Activated T-cell treated with anti-CD3 and anti-CD28 coated beads for 48 hours (primary cell): ENCODE measurements at places on chromosomes 1 and 21.

DNA sequence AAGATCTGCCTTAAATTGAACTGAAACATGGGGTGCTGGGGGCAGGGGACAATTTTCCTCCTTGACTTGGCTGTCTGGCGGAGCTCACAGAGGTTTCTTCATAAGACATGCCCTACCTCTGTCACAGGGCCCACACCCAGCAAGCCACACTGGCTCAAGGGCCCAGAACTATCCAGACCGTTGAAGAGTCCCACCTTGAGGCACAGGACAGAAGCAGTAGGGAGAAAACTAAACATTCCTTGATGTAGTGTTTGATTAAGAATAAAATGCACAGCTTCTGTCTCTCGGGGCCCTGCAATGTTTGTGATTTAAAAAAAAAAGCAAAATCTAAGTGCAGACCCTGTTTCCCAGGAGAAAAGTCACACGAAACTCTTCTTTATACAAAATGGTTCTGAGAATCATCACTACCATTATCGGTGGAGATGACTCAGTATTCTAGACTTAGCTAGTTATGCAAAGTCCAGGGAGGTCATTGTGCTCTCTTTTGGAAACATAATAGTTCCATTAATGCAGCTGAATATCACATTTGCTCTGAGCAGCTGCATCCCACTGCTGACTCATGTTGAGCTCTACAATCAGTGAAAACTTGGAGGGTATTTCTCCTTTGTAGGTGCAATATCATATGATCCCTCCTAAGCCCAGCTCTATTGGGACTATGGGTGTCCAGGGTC is 53.6 kb upstream of the DIRAS3 start:
- DNase-seq = no peak

DNA sequence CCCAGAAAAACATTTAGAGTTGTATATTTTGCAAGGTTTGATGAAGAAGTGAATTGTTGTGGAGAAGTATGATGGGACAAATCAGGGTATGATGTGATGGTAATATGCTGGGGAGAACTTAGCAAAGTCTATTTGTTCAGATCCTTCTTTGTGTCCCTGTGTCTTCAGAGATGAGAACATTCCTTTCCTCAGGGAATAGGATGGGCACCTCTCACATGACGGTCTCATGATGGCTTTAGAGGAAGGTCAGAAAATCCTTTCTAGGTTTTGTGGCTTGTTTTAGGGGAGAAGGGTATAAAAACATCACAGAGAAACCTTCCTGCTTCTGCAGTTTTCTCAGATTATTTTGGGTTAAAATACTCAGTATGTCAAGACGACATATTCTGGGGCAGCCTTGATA is 171.3 kb upstream of the NRIP1 start:
- no peak for DNase-seq

- no peak for DNase-seq
These were observed 48.3 kb upstream of the NCAM2 start for GRCh38 chr21:20949884-20950283.

DNA sequence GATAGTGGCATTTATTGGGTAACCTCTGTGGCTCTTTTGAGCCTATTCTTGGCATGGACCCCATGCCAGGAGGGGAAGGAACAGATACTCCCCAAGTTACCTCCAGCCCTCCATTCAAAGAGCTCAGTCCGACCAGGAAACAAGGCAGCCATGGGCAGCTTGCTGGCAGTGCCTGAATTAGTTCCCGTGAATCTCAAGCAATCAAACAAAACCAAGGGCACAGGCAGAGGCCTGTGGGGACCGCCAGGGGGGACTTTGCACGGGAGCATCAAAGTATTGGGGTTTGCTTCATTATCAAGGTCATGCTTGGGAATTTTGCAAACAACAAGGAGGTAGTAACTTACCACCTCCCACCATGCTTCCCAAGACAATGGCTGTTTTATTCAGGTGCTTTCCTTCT is 81.2 kb upstream of the IFFO2 start:
- DNase-seq = no peak

DNA sequence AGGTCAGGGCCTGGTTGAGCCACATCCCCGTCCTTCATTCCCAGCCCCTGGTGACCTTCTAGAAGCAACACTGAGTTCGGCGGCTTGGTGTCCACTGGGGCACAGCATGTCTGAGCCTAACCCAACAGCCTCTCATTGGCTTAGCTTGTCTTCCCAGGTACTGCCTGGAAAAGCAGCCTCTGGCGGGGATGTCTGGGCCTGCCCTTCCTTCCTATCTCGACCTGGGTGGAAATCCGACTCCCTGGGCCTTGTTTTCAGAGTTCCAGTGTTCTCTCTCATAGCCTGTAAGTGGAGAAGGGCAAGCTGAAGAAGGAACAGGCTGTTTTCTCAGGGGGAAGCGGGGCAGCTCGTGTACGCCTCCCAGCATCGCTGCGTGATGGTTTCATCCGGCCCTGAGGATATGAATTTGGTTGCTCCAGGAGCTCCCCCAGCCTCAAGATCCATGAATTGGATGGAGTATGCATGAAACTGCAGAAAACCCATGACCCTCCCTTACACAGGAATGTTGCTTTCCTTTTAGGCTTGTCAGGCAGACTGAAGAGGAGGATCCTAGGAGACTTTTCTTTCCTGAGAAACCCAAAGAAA is 116.5 kb upstream of the IRF2BP2 start:
- DNase-seq = no peak

DNA sequence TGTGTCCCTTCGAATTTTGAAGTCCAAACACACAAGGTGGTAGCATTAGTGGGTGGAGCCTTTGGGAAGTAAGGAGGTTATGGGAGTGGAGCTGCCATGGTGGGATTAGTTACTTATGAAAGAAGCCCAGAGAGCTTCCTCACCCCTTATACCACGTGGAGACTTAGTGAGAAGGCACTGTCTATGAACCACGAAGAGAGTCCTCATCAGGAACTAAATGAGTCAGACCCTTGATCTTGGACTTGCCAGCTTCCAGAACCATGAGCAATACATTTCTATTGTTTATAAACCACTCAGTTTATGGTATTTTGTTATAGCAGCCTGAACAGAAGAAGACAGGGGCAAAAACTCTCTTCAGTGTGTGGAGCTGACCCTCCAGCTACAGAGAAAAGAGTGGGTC is 259.3 kb upstream of the AJAP1 start:
- DNase-seq = no peak

DNA sequence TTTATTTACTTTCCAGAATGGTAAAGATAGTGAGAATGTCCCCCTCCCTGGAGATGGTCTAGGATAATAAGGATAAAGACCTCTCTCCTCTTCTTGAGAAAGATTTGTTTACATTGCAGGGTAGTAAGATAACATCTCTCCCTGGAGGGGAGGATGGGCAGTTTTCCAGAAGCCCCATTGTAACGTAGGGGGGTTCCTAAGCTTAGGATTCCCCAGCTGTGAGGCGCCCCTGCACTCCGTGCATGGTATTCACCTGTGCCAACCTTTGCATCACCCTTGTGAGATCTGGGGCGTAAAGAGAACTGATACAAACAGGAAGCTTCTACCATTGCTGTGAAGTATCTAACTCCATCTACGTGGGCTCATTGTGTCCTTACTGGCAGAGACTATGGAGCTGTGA is 148.7 kb upstream of the DNAH14 start:
- DNase-seq = no peak

DNA sequence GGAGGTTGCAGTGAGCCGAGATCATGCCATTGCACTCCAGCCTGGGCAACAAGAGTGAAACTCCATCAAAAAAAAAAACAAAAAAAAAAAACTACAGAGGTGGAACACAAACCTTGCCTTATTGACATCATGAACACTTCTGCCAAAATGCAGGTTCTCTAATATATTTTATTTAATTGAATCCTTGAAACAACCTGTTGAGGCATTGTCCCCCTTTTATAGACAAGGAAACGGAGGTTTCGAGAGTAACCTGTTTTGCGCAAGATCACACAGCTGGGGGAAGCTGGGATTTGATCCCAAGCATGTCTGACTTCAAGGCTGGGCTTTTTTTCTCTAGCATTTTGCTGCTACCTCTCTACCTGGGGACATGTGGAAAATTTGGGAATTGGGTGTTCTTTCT is 2.8 kb downstream of the SZRD1 start:
- no peak for DNase-seq

DNA sequence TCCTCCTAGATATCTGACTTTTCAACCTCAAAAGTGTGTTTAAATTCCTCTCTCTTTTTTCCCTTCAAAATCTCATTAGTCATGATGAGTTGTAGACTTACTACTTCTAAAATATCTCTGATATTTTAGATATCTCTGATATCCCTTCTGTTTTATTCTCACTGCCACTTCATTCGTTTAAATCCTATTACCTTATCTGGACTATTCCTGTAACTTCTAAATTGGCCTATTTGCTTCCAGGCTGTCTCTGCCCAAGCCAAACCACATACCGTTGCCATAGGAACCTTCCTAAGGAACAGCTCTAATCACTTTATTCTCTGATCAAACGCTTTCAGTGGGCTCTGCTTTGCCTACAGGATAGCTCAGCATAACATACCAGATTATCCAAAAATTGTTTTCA is 333.1 kb upstream of the CHRM3 start:
- no peak for DNase-seq

DNA sequence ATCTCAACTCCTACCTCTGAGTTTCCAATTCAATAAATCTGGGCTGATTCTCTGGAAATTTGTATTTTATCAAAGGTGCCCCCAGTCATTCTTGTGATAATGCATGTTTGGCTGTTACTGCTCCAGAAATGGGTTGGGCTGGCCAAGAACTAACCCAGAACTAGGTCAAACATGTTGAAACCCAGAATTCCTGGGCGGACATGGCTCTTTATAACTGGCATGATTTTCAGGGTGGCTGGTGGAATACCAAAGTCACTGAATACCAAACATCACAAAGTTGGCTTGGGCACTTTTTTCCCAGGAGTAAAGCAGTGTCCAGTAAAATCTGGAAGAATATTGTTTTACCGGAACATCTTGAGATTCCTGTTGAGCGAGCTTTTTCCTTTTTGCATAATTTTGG is 89.4 kb upstream of the S1PR1 start:
- DNase-seq = no peak
